Bladder microvascular endothelial cell (primary cell): ENCODE measurements at places on chromosomes 4 and X. TPM values are rescaled to one million over a fixed set of nuclear protein-coding genes. Genes with fewer than 3 reads are reported as not detected.

NALF2 gene
- total RNA-seq, result 0.19 TPM in 1 of 2 replicates, not detected in the other

TEC gene
- 1.8 and 2.3 TPM in 2 replicates for total RNA-seq

HS3ST1 gene
- total RNA-seq, result 0.16 and 1.1 TPM in 2 replicates

TMEM35A gene
- total RNA-seq, result 0.16 and 1.3 TPM in 2 replicates

RAB33A gene
- total RNA-seq, result 0.19 and 0.49 TPM in 2 replicates

HUWE1 gene
- total RNA-seq, result 57.1 and 126 TPM in 2 replicates

RNF128 gene
- total RNA-seq, result 0.06 and 0.32 TPM in 2 replicates

EGFL6 gene
- not detected in 2 replicates for total RNA-seq
